ENCODE measurements at places on chromosomes 3 and 15.

- DNase-seq: no peak
Observed at GRCh38 chr15:68808091-68808490, 12.6 kb downstream of the ANP32A start.

DNA sequence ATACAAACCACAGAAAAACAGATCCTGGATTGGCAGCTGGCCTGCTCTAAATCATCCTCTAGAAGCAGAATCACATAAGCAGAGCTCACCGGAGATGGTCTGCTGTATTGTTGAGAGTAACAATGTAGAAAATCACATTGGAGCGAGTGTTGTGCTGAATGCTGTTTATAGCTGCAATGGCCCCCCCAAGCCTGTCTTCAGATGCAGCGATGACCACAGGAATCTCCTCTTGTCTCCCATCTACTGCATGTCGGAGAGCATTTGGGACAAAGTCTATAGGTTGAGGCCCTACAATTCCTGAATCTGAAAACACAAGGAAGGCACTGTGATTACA lies 8.0 kb downstream of the GLT8D1 start:
- no peak for DNase-seq

DNA sequence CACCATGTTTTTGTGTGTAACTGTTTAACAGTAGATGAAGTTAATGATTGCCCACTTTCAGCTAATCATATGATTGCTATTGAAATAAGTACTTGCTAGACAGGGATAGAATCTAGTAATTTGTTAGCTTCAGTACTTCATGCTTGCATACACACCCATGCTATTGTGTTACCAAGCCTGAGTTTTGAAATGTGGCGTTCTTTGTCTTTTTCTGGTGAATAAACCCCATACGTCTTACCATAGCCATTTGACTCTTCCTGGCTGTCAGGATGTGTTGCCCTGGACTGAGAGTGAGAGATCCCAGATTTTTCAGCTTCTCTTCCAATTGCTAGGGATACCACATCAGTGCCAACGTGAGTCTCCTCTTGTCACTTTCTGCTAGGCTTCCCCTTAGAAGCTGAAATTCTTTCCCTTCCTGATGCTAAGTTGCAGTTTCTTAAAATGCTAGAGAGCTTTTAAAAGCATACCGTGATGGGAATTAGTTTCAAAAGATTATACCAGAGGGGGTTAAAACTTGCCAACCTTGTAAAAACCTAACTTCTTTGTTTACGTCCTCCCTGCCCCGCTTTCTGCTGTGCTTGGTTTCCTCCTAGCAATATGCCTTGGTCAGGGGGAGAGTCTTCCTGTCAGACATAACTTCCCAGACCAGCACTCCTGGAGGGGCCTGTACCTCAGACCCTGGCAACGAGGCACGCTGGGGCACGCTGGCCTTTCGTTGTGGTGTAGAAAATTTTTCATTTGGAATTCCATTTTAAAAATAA lies 62.9 kb upstream of the ULK4 start:
- no peak for DNase-seq

GRCh38 chr3:61664105-61664482 lies 102.7 kb downstream of the PTPRG start:
- no peak for DNase-seq

DNA sequence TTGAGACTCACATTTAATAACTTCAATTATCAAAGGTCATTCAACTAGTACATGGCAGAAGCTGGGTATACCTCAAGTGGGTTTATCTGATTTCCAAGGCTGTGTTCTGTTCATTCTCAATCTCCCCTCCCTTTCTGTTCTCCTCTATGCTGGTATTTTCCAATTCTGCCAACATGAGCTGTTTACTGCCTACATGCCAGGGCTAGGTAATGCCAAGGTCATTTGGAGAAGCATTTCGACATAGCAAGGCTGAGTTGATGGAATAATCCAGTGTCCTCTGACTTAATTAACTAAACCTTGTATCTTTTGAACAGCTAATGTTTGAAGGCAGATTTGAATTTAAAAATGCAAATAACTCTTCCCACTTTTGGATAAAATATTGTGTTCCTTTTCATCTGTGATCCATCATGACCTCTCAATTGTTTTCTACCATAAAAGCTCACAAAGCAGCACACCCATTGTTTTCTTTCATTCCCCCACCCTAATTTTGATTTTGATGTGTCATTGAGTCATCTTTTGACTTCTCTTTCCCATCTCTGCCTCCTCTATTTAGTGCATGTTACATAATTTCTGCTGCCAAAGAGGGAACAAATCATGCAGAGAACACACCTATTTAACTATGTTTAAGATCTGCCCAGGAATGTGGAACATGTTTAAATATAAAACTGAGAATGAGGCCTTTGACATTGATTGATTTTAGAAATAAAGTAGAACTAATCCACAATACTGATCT lies 308.8 kb upstream of the NR2E3 start:
- DNase-seq: no peak

DNA sequence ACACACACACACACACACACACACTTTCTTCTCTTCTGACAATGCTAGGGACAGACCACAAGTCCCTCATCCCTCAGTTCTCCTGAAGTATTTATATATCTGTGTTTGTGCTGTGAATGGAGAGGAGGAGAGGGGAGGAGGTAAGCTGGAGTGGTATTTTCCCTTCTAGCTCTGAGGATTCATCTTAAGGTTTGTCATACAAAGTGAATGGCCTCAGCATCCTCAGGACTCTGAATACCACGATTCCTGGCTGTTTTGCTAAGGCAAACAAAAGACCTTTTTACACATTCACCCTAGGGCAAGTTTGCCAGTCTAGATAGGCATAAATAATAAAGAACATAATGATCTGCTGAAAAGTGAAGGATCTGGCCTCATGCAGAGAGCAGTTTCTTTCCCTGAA lies 65.7 kb upstream of the CHMP2B start:
- no peak for DNase-seq

GRCh38 chr3:126985132-126985985 lies 2.4 kb downstream of the PLXNA1 start:
- DNase-seq: no peak

DNA sequence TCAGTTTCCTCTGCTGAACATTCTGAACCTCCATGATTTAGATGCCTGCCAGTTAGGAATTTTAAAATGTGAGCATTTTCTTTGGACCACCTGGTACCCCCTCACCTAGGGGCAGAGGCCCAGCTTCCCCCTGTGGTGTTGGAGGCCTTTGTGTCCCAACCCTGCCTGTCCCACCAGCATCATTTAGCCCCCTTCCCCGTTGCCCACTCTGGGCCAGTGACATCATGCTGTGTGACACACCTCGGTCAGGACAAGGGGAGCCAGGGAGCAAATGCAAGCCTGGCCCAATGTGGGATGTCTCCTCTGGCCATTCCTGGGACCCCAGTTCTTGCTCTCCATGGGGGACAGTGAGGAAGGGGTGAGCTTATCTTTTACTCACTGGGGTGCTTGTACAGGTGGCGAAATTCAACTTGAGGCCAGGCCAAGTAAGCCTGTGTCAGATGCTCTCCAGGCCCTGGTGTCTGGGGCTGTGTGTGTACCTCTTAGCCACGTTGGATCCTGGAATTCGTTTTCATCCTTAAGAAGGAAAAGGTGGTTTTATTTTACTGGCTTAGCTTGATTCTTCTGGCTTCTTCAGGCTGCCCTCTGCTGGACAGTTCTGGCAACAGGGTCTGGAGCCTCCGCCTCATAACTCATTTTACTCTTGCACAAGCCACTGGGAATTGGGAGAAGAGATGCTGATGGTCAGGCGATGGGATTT lies 49.7 kb upstream of the MYZAP start:
- DNase-seq: peak; percentile 65

GRCh38 chr15:89396723-89397652 lies 62.4 kb upstream of the POLG start:
- DNase-seq: peak; percentile 19

- no peak for DNase-seq
Observed at GRCh38 chr3:16399473-16399872, 114.0 kb downstream of the RFTN1 start.

DNA sequence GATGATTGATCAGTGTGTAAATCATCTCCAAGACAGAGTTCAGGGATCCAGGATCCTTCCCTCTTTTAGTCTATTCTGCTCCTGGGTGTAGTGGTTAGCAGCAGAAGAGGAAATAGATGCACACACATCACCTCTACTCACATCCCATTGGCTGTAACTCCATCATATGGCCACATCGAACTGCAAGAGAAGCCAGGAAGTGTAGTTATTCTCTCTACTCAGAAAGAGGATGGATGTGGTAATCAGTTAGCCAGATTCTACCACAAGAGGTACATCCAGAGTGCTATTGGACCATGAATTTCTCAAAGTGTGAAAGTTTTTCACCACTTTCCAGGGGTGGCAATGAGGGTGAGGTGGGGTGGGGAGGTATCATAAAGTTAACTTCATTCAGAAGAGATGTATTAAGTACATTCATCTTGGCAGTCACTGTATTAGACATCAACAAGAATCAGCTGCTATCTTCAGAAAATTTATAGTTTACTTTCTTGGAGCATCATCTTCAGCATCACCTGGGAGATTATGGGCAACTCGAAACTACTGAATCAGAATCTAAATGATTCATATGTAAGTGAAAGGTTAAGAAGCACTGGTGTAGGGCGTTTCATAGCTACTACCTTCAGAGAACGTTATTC lies 60.6 kb upstream of the GAP43 start:
- DNase-seq: no peak

DNA sequence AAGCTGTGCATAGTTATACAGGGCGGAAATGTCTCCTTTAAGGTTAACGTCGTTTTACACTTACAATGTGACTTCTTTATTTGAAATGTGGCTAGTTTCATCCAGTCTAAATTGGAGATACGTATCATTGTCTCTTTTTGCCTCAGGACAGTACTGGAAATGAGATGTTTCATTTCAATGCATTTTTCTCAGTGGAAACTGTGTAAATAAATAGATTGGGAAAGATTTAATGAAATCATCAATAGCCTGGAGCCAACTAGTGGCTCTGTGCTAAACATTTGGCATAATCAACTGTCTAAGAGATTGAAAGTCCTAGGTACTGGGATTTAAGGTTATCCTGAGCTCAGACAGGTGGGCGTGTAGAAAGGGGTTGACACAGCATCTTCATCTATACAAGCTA lies 691.5 kb upstream of the CCDC54 start:
- DNase-seq: no peak
